ENCODE measurements at places on chromosomes 1 and 21.
A peak's percentile ranks its signal among the peaks of the same experiment; 100 is the strongest.

- no peak for DNase-seq
Observed at GRCh38 chr1:229436201-229436600, 2.3 kb upstream of the ACTA1 start.

- no peak for DNase-seq
Observed at GRCh38 chr1:182032251-182032650, 29.3 kb downstream of the ZNF648 start.

- DNase-seq = no peak
Observed at GRCh38 chr1:1212780-1213344, 1.1 kb downstream of the TNFRSF4 start.

- DNase-seq = no peak
Observed at GRCh38 chr1:77756052-77756754, 3.4 kb downstream of the USP33 start.

DNA sequence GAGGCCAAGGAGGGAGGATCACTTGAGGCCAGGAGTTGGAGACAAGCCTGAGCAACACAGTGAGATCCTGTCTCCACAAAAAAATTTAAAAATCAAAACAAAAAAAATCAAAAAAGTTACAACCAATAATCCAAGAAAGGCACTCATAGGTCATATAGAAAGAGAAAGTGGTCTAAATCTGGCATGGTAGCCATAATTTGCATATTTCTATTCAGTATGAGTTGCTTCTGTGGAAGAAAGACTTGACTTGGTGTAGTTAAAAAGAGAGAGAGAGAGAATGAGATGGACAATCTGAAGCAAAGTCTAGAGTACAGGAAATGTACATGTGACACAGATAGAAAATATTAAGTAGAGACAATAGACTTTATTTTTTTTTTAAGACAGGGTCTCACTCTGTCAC is 22.5 kb downstream of the JMJD4 start:
- no peak for DNase-seq

DNA sequence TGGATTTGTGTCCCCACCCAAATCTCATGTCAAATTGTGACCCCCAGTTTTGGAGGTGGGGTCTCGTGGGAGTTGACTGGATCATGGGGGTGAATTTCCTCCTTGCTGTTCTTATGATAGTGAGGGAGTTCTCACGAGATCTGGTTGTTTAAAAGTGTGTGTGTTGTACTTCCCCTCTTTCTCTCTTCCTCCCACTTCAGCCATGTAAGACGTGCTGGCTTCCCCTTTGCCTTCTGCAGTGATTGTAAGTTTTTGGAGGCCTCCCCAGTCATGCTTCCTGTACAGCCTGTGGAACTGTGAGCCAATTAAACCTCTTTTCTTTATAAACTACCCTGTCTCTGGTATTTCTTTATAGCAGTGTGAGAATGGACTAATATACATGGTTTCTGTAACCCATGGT is 64.6 kb downstream of the RHOU start:
- no peak for DNase-seq

- DNase-seq = peak; percentile 41
Observed at GRCh38 chr1:58162952-58163550, 383.5 kb downstream of the OMA1 start.

- DNase-seq = peak; percentile 25
Observed at GRCh38 chr1:100164216-100164615, 13.8 kb downstream of the LRRC39 start.

GRCh38 chr1:231214918-231215680 is 25.9 kb upstream of the GNPAT start:
- no peak for DNase-seq

- no peak for DNase-seq
Observed at GRCh38 chr1:11354893-11355553, 82.0 kb downstream of the UBIAD1 start.

- DNase-seq = no peak
Observed at GRCh38 chr21:39946199-39946598, 79.0 kb downstream of the PCP4 start.

GRCh38 chr1:196607981-196608380 is 259 bp downstream of the KCNT2 start:
- no peak for DNase-seq

DNA sequence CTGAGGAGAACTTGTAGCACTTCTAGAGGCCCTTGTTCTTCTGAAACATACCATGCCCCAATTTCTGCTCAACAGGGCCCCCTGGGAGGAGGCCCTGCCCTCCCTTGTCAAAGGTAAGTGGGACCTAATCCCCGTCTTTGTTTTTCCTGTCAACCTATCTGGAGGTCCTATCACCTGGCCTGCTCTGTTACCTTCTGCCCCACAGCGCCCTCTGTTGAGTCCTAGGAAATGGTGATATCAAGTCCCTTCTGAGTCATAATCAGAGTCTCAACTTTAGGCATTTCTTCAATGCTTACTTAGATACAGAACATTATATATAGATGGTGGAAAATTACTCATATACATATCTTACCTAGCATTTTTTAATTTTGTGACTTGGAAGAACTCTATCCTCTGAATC is 28.2 kb upstream of the FCRL4 start:
- DNase-seq = no peak

DNA sequence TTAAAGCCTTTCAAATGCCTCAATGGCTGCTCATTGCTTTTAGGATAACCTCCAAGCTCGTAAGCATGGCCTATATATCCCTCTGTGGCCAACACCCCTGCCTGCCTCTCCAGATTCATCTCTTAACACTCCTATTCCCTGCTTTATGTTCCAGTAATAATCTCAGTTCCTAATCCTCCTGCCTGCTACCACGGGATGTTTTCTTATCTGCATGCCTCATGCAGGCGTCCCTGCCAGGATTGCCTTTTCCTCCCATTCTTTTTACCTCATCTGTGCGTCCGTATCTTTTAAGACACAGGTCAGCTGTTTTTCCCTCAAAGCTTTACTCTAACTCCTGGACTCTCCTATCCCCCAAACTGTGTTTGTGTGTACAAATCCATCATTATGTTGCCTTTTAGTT is 36.1 kb downstream of the ZBTB40 start:
- DNase-seq = no peak

- DNase-seq = peak; percentile 41
Observed at GRCh38 chr1:23559985-23560741, 862 bp upstream of the ID3 start.

DNA sequence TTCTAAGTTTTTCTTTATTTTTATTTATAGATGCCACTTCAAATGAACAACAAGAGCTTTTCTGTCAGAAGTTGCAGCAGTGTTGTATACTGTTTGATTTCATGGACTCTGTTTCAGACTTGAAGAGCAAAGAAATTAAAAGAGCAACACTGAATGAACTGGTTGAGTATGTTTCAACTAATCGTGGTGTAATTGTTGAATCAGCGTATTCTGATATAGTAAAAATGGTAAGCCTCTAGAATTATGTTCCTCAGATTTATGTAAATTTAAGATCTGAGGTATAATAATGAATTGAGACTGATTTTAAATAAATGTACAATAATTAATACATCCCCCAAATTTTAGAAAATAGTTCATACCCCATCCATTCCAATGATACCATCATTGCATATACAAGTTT is 43.9 kb downstream of the PPP2R5A start:
- DNase-seq = no peak

DNA sequence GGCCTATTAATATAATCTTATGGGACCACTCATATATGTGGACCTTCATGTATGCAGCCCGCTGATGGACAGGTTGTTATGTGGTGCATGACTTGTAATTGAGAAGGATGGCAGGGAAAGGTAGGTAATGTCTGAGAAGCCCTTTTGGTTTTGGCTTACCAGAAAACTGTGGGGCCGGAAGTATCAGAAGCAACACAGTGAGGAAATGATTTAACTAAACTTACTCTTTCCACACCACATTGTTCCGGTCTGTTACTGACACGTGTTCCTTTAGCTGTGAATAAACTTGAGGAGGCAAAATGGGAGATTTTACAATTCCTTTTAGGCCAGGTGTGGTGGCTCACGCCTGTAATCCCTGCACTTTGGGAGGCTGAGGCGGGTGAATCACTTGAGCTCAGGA is 32.4 kb downstream of the KIF1B start:
- DNase-seq = no peak

GRCh38 chr1:3169665-3170356 is 100.8 kb downstream of the PRDM16 start:
- no peak for DNase-seq

DNA sequence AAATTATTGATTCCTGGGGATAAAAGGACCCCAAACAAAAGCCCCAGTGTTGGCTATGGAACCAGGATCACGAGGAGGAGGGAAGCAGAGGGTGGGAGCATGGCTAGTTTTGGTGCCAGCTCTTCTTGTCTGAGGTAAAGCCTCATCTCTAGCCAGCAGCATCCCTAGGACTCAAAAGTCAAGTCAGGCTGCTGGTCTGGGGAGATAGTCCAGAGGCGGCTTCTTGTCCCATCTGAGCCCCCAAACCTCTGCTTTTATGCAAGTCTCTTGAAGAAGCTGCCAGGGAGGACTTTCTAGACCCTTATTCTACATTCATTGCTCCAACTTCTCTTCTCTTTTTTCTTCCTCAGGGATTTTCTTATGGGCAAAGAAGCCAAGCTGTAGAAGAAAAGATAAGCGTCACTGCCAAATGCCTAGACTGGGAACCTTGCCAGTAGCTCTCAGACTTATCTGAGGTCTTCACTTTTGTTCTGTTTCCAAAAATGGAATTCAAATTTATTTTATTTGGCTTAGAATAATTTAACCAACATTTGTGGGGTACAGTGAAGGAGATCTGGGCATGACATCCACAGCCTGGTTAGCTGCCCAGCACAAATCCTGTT is 6.9 kb upstream of the ANKRD35 start:
- DNase-seq = no peak

GRCh38 chr21:18265944-18266343 is 21.3 kb downstream of the CHODL start:
- DNase-seq = no peak

- DNase-seq = peak; percentile 57
Observed at GRCh38 chr1:228964178-228965089, 229.2 kb downstream of the RHOU start.

GRCh38 chr1:58363585-58363984 is 182.9 kb downstream of the OMA1 start:
- DNase-seq = no peak

GRCh38 chr1:89721351-89721750 is 88.4 kb downstream of the LRRC8C start:
- DNase-seq = no peak

GRCh38 chr1:32703479-32704291 is 1.1 kb upstream of the SYNC start:
- peak; percentile 63 for DNase-seq

- DNase-seq = no peak
Observed at GRCh38 chr21:45030682-45031570, 43.5 kb upstream of the ADARB1 start.

- no peak for DNase-seq
Observed at GRCh38 chr1:47585141-47585902, 147.5 kb downstream of the FOXD2 start.

GRCh38 chr21:42229676-42230075 is 10.7 kb downstream of the ABCG1 start:
- DNase-seq = no peak

GRCh38 chr1:91383456-91383855 is 21.2 kb downstream of the HFM1 start:
- no peak for DNase-seq

DNA sequence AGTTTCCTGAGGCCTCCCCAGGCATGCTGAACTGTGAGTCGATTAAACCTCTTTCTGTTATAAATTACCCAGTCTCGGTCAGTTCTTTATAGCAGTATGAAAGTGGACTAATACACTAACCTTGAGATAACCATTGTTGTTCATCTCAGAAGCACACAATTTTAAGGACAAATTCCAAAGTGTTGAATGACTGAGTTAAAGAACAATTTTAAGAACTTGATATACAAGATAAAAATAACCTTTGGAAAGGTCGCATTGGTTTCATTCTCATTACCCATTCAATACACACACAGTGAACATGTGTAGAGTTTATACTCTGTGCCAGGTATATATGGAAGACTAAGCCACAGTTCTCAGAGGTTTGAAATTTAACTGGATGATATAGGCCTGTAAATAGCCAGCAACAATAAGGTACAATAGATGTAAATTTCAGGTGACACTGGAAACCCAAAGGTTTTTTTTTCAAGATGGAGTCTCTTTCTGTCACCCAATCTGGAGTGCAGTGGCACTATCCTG is 19.1 kb upstream of the SRSF10 start:
- no peak for DNase-seq

- DNase-seq = peak; percentile 96
Observed at GRCh38 chr1:10430216-10431069, at the start of gene CENPS. Gene CENPS (plus strand): TSS chr1:10430433. CDS start chr1:10430518, 85 bp downstream.

- DNase-seq = no peak
Observed at GRCh38 chr1:234107416-234108021, 203.0 kb downstream of the SLC35F3 start.

GRCh38 chr1:232390590-232390989 is 239.3 kb downstream of the SIPA1L2 start:
- DNase-seq = no peak

DNA sequence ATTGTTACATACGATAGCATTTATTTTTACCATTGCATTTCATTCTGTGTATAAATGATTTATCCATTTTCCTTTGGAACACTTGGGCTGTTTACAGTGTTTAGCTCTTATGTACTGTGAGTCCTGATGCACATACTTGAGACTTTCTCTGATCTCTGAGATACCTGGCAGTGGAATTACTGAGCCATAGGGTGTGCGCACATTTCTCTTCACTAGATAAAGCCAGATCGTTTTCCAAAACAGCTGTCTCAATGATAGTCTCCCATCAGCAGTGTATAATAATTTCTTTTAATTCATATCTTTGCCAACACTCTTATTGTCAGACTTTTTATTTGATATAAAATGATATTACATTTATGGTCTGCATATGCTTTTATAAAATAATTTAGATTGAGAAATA is 66.2 kb downstream of the VPS13D start:
- no peak for DNase-seq

- DNase-seq = no peak
Observed at GRCh38 chr1:174209347-174210187, 50.2 kb downstream of the RABGAP1L start.

DNA sequence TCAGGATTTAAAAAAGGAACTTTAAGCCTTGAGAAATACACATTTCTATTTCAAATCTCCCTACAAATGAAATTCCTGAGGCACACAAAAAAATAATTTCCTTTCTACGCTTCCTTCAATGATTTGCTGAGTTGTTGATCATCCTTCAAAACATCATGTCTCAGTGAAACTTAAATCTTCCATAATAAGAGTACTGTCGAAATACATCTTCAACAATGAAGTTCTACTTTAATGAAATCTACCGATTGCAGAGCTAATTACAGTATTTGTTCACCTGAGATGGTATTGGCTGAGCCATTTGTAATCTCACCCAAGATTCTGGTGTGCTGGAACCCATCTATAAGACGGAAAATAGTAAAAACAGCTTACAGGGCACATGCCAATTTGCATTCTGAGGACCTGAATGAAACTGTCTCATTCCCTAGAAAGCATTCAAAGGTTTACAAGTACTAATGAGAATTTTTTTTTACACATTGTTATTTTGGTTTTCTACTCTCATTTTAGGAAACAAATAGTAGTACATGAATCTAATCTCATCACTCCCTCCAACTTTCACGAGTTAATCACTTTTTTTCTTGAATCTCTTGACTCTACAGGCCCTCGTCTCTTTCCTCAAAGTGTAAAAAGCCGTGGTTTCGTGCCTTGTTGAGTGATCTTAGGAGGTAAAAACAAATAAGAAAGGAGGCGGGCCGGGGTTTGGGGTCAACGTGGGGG is 1.1 kb downstream of the CHML start:
- DNase-seq = no peak

- peak; percentile 55 for DNase-seq
Observed at GRCh38 chr1:158999316-159000069, 10.2 kb upstream of the IFI16 start.

- peak; percentile 53 for DNase-seq
Observed at GRCh38 chr1:203673550-203674411, 47.1 kb downstream of the ATP2B4 start.
